ENCODE measurements at places on chromosomes 4 and X. TPM values are rescaled to one million over a fixed set of nuclear protein-coding genes. Genes with fewer than 3 reads are reported as not detected.

- no peak for DNase-seq
Measured at GRCh38 chr4:179151770-179152169, 1709.5 kb upstream of the AGA start.

GRCh38 chr4:4496592-4497372 is 45.1 kb downstream of the STX18 start:
- DNase-seq, result no peak

- no peak for DNase-seq
Measured at GRCh38 chr4:32199639-32200038, 1479.5 kb downstream of the PCDH7 start.

The UBA1 gene
- 132 TPM for total RNA-seq

DNA sequence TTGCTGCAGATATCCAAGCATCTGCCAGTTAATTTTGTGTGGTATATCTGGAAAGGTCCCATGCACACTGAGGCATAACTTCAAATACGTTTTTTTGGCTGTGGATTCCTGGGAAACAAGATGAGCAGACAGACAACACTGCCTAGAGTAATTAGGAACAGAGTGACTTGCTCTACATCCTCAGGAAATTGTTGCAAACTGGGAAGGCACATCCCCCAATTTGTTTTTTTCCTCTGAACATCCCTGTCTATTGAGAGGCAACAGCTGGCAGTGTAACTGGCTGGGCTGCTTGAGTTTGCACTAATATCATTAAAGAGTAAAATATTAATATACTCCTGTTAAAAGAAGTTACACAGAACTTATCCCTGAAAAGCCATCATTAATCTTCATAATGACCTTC is 207.7 kb upstream of the SLIT2 start:
- no peak for DNase-seq

DNA sequence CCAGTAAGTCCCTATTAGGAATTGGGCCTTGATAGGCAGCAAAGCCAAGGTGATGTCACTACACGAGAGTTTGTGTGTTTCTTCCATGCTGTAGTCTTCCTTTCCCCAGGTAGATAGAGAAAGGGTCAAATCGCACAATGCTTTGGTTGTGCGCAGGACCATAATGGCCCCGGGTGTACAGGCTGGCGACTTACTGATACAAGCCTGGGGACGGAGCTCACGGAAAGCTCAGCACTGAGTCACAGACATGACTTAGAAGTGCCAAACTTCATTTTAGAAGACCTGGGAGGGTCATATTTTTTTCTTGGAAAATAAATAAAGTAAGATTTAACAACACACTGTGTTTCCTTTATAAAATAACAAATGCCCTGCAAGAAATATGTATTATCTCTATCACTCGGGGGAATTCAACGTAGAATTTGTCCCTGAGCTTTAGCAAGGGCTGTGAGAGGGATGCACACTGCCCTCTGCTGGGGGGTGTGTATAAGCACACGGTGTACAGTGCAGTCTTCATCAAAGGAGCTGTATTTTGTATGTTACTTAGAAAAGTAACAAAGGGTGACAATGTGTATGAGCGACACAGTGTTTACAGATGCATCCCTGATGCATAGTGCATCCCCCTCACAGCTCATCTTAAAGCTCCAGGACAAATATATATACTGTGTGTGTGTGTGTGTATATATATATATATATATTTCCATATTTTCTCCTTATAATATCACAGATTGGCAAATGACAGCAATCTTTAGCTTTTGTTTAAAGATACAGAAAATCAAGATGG is 254.5 kb upstream of the VEGFC start:
- DNase-seq, result no peak

DNA sequence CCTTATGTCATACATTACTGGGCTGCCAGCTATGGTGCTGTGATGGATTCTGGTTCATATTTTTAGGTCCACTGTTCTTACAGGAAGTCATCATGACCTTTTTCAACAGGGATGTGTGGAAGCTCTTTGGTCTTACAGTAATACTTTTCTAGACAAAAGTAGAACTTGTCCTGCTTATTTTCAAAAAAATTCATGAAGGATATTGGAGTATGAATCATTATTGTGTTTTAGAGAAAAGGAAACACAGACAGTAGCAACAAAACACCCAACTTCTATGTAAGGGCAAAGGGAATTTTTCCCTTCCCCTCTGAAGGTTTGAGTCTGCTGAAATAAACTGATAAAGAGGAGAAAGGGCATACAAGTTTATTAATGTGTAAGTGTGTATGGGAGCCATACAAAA is 54.7 kb upstream of the FAM9C start:
- no peak for DNase-seq

DNA sequence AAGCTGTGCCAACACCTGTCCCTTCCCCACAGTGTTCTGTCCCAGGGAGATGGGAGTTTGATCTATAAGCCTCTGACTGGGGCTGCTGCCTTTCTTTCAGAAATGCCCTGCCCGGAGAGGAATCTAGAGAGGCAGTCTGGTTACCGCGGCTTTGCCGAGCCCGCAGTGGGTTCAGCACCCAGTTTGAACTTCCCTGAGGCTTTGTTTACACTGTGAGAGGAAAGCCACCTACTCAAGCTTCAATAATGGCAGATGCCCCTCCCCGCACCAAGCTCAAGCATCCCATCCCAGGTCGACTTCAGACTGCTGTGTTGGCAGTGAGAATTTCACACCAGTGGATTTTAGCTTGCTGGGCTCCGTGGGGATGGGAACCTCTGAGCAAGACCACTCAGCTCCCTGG is 33.3 kb upstream of the ARSJ start:
- no peak for DNase-seq

DNA sequence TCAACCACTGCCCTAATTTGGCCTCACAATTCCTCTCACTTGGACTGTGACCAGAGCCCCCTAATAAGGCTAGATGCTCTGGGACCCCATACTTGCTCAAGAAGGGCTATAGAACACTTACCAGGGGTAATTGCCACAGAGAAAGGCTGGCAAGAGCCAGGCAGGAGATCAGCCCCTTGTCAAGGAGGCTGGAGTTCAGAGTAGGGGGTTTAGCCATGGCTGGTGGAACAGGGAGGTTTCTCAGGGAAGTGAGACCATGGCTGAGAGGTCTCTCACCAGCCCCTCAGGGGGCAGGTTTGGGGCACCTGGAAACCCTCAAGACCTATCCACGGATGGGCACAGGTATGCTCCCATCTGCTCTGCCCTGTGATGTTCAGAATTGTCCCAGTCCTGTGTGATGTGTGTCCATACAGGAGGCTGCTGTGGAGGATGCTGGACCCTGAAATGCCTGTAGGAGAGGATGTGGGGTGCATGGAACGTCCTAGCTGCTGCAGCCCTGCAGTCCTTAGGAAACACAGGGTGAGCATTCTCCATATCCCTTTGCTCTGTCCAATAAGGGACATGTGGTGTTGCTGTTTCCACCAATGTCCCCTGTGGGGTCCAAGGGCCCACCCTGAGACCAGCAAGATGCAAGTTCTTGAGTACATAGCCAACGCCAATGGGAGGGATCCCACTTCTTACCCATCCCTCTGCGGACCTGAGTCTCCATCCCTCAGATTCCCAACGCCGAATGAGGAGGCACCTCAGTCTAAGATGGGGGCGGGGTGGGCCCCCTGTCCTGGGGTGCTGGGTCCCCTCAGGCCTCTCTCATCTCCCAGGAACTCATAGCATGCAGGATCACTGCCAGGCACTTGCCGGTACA is 16.4 kb upstream of the HSFX1 start:
- no peak for DNase-seq

The IGFBP7 gene
- 712 TPM for total RNA-seq

DNA sequence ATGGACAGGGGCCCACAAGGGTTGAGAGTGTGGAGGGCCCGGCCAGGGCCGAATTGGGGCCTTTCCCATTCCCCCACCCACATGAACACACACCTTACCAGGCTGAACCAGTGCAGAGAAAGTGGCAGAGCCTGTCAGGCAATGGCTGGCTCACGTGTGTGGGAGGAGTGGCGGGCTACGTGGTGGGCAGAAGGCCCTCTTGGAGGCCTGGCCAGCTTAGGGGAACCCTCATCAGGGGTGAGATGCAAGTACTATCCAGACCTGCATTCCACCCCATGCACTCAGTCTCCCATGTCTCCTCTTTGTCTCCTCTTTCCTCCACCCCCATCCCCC is 965 bp downstream of the TCEAL4 start:
- no peak for DNase-seq

- no peak for DNase-seq
Measured at GRCh38 chr4:166293556-166293955, 420.5 kb downstream of the TLL1 start.

GRCh38 chr4:38145741-38146140 is 185.5 kb downstream of the PTTG2 start:
- DNase-seq, result no peak

The CPZ gene
- total RNA-seq, result 0.42 TPM

Measured in esophagus muscularis mucosa (tissue), 4 donors.